ENCODE measurements at places on chromosomes 5 and 9.

- DNase-seq, result no peak
Observed at GRCh38 chr9:87197349-87198130, 250.2 kb upstream of the GAS1 start.

DNA sequence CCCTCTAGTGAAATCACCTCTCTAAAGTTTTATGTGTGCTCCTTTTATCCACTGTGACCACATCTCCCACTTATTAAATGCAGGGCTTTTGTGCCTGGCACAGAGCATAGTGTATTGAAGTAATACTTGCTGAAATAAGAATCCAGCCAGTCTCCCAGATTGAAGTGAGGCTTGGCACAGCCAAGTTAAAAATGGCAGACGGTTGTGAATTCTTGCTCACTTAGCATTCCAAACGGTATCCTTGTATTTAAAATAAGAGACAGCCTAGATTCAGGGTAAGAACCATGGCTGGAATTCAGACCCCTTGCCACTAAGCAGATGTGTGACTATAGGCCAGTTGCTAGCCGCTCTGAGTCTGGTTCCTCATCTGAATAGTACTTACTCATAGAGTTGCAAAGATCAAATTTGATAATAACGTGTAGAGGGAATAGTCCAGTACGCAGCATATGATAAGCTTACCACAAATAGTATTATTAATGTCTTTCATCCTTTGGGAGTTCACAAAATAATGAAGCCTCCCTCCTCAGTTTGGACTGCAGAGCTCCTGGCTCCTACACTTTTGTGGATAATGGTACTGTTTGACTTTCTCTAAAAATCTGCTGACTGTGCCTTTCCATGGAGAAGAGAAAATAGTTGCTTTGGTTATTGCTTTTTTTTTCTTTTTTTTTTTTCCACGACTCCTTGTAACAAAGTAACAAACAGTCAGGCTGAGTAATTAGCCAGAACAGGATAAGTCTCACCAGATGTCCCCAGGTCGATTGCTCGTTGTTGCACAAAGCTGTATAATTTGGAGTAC lies 51.5 kb downstream of the FGF1 start:
- no peak for DNase-seq

DNA sequence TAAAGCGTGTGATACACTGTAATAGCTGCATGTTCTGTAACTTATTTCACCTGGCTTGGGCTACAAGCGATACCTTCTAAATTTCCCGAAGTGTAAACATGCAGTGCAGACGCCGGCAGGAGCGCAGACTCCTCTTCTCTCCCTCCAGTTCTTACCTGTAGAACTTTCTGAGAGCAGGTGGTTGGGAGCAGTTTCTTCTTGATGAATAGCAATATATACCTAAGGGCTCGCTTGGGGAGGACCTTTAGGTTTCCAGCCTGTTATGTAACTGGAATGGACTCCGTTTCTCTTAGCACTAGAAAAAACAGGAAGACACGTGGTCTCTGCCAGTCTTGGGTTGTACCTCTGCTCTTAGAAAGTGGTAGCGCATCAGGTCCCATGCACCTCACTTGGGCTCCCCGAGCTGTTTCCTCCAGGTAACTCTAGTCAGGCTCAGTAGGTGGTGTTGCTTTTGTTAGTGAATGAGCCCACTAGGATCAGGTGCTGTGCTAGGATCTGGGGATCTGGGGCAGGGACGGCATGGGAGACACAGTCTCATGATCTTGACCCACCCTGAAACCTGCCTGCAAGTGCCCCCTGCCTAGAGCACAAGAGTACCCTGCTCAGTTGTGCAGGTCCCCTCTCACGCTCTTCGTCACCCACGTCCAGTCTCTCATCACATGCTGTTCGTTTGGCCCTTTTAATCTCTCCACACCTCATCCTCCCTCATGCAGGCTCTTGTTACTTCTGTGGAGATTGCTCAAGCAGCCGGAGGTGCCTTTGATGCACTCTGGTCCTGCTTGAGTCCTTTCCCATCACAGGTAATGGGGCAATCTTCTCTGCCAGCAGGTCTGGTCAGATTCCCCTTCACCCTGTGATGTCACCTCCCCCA lies 2.8 kb downstream of the TENT4A start:
- no peak for DNase-seq

DNA sequence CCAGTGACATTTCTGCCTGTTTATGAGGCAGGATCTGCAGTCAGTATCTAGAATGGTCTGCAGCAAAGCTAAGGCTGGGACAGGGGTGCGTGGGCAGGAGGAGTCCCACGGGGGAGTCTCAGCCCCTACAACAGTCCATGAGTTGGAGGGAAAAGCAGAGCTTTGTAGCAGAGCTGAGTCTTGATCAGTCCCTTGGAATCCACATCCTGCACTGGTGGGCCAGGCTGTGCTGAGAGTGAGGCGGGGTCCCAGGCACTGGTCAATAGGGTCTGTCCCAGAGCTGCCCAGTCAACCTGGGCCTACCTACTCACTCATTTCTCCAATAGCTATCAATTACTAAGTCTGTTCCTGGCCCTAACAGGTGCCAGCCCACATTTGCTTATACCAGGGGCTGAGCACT lies 5.9 kb downstream of the ACSL6 start:
- no peak for DNase-seq

DNA sequence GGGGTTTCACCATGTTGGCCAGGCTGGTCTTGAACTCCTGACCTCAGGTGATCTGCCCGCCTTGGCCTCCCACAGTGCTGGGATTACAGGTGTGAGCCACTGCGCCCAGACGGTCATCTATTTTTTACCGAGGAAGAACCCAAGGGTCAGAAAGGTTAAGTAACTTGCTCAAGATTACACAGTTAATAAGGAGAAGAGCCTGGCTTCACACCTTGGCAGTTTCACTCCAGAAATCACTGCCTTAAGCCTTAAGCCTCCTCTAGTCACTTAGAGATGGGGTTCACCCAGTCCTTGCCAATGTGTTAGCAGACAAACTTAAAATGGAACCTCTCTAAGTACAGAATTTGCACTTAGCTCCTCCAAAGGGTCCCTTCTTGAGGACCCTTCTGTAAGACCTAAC lies 116.3 kb downstream of the PTTG1 start:
- no peak for DNase-seq

- no peak for DNase-seq
Observed at GRCh38 chr9:135488527-135488926, 8.9 kb downstream of the PPP1R26 start.

- DNase-seq, result no peak
Observed at GRCh38 chr5:68771732-68772131, 322.1 kb upstream of the SLC30A5 start.

DNA sequence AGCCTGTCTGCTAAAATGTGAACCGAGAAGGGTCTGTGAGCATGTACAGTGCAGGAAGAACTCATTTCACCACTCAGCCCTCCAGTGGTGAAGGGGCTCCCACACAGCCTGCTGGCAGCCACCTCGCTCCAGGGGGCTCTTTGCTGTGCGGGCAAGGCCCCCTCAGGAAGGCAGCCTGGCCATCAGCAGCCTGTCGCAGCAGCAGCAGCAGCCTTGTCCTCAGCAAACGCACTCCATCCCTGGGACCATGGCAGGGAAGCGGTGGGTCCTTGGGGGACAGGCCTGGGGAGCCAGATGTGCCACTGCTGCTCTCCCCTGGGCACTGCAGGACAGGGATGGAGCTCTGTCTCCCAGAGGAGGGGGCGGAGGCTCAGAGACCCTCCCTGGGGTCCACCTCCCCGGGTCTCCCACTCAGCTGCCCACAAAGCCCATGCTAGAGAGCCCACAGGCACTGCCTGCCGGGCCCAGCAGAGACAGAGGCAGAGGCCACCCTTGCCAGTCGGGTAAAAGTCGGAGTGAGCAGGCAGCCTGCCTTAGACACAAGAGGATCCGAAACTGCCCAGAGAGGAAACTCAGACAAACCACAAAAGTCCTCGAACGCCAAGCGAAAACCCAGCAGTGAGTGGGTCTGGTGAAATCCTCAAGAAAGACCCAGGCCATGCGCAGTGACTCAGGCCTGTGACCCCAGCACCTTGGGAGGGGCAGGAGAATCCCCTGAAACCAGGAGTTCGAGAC lies 8.0 kb downstream of the BRD3 start:
- peak; percentile 89 for DNase-seq

DNA sequence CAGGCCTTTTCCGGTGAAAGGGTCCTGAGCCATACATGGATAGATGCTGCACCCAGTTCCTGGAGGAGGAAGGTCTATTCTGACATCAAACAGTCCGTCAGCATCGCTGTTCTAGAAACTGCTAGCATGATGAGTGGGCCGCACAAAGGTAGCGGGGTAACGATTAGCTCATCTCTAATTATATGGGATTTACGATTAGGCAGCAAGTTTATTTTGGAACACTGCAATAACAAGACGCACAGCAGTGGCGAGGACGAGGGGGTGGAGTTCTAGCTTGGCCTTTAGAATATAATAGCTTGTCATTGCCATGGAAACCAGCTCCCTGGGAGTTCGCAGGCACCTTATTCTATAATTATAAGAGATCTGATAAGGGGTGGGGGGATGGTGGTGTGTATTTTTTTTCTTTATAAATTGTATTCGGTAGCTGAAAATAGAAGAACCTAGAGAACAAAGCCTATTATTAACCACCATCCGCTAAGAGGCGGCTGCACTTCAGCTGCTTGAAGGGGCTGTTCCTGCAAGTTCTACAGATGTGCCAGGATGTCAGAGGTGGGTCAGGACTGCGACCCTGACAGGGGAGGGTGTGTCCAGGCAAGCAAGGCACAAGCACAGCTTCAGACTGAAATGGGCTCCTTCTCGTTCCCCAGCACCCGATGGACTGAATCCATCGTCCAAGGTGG lies 311.0 kb downstream of the AGTPBP1 start:
- no peak for DNase-seq

- DNase-seq, result no peak
Observed at GRCh38 chr9:137217276-137218211, 4.5 kb downstream of the RNF208 start.

- DNase-seq, result no peak
Observed at GRCh38 chr5:84382363-84383295, 2.1 kb downstream of the EDIL3 start.

- no peak for DNase-seq
Observed at GRCh38 chr5:96297867-96298266, 135.2 kb downstream of the PCSK1 start.

GRCh38 chr5:120638449-120638848 lies 174.3 kb downstream of the PRR16 start:
- no peak for DNase-seq

GRCh38 chr5:157175071-157175612 lies 5.5 kb upstream of the ITK start:
- no peak for DNase-seq

- DNase-seq, result no peak
Observed at GRCh38 chr5:74993743-74994142, 58.6 kb downstream of the GCNT4 start.

DNA sequence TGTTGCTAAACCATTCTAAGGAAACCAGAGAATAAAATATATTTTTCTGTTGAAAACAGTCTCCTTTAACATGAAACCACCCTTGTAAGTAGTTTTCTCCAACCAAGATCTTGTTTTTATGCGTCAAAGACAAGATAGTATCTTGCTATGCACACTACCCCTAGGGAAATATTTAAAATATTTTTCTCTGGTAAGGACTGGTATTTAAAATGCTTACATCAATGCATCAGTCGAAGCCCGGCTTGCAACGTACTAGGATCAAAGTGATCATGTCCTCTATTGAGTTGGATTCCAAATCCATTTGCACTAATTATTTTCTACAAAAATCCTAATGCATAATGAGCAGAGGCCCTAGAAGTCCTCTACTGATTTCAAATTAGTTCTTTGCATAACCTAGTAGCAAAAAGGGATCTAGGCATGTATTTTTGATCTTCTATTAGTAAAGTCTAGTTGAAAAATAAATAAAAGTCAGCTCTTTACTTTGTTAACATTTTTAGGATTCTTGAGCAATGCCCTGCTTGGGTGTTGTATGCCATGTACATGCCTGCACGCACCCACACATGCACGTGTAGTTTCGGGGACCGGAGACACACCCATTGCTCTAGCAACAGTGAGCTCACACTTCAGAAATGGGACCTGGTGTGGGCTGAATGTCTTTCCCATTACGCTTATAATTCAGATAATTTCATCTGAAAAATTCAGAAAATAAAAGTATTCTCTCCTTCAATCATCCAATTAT lies 165.0 kb upstream of the GPR151 start:
- DNase-seq, result no peak

DNA sequence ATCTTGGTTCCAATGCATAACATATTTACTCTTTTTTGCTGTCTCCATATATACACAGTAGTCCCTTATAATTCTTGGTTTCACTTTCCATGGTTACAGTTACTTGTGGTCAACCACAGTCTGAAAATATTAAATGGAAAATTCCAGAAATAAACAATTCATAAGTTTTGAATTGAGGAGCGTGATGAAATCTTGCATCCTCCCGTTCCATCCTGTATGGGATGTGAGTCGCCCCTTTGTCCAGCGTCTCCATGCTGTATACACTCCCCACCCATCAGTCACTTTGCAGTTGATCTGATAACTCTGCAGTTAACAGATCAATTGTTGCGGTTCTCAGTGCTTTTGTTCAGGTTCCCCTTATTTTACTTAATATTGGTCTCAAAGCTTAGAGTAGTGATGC lies 11.5 kb upstream of the FAF2 start:
- no peak for DNase-seq
